D341Med (cell line): ENCODE measurements at places on chromosomes 2 and 18.

GRCh38 chr2:81235601-81236000 lies 931.0 kb upstream of the LRRTM1 start:
- DNase-seq = no peak

GRCh38 chr18:713135-713490 lies 683 bp upstream of the ENOSF1 start:
- DNase-seq = no peak

- DNase-seq = no peak
Measured at GRCh38 chr2:33839791-33840190, 240.7 kb upstream of the FAM98A start.

DNA sequence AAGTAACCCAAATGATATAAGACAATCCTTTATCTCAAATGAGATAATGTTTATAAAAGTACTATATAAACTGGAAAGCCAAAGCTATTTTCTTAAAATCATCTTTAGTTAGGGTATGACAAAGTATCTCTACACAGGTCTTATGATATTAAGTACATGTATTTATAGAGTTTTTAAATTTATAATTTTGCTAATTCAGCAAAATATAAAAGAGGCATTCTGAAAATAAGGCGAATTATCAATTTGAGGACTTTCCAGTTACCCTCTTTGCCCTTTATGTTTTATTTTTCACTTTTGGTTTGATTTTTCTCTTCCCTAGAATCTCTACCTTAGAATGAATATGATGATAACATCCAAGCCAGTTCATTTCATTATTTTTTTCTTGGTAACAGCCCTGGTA lies 115.2 kb downstream of the ZNF521 start:
- no peak for DNase-seq

- no peak for DNase-seq
Measured at GRCh38 chr2:222993920-222994650, 57.9 kb upstream of the KCNE4 start.

- DNase-seq = no peak
Measured at GRCh38 chr2:167957662-167958061, 289.7 kb downstream of the STK39 start.

GRCh38 chr2:97732436-97733340 lies 19.3 kb downstream of the ZAP70 start:
- DNase-seq = no peak

- no peak for DNase-seq
Measured at GRCh38 chr2:181304011-181304844, 153.0 kb upstream of the ITGA4 start.
